Omental fat pad (tissue), 4 donors: ENCODE measurements at places on chromosomes 2 and 18.

DNA sequence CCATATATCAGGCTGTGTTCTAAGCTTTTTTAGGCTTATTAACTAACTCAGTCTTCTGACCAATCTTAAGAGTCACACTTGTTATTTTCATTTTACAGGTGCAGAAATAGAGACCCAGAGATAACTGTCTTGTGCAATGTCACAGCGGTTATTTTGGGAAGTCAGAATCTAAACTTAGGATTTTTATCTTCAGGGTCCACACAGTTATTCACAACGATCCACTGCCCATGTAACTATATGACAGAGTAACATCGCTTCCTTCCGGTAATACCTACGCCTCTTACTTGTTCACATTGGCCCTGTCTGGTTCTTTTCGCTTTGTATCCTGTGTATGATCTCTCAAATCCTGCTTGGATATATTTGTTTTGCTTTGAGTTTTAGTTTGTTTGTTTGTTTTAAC lies 631.7 kb downstream of the LRP1B start:
- DNase-seq: no peak

GRCh38 chr2:7018282-7018701 lies 101.1 kb downstream of the RNF144A start:
- no peak for DNase-seq

DNA sequence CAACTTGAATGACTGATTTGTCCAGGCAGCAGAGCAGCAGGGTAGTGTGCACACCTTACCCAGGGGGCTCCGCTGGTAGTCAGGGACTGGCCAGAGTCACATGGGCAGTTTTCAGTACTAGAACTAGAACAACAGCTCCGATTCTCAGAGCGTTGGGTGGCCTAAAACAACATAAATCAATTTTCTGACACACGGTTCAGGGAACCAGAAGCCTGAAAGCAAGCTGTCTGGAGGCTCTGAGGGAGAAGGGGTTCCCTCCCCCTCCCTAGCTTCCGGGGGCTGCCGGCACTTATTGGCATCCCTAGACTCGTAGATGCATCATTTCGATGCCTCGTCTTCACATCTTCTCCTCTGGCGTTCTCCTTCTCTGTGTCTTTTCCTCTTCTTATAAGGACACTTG lies 13.4 kb upstream of the ITGB6 start:
- DNase-seq: no peak

DNA sequence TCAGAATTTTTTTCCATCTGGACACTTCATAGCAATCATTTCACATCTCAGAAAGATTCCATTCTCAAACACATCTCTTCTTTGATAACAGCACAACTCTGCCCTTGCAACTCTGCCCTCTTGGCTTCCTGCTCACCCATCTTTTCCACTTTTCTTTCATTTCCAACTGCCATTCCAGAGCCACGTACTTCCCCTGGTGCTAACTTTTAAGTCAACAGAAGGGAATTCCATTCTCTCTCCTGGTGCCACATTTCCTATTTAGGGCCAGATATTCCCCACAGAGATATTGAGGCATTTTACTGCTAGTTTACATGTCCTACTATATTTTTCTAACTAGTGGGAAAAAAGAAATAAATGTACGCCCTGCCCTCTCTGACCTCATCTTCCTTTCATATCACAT lies 590.2 kb downstream of the ARHGAP15 start:
- DNase-seq: no peak

DNA sequence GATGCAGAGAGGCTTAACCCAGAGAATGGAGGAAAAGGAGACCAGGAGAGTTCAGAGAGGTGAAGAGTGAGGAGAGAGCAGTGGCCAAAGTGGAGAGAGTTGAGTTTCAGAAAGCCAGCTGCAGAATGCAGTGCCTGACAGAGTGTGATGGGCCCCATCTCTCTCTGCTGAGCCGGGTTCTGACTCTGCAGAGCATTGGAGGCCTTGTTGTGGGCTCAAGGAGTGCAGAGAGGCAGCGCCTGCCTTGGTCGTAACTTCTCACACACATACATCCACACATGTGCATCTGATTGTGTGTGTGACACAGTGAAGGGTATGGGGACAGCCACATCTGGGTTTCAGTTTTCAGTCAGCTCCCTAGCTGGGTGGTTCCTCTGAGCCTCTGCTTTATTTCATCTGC lies 58.8 kb downstream of the AGAP1 start:
- DNase-seq: no peak

- no peak for DNase-seq
These were observed 247.6 kb downstream of the DYM start for GRCh38 chr18:49212819-49213218.

DNA sequence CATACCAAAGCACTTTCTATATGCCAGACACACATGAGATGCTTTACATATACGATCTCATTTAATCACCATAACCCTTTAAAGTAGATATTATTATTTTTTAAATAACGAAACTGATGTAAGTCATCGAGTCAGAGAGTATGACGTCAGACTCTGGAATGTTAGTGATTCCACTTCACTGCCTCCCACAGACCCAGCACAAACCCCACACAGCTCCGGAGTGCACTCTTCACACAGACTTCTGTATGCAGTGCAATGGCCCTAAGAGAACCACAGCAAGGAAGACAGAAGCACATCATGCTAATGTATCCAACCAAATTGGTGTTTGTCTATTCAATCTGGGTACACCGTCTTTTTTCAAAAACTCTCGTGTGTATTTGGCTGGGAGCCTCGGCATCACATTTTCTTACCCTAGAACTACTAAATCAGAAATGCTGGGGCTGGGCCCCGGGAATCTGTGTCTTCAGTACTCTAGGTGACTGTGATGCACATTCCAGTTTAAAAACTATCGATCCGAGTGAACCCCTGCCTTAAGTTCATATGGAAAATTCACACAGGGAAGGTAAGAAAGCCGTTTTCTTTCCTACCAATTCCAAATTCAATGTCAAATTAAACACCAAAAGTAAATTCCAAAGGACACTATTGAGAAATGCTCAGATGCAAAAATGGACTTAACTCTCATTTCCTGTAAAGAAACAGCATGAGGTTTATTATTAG lies 117.7 kb upstream of the ACVR1C start:
- DNase-seq: no peak

GRCh38 chr2:157838442-157839161 lies 37.5 kb downstream of the ACVR1 start:
- DNase-seq: no peak

DNA sequence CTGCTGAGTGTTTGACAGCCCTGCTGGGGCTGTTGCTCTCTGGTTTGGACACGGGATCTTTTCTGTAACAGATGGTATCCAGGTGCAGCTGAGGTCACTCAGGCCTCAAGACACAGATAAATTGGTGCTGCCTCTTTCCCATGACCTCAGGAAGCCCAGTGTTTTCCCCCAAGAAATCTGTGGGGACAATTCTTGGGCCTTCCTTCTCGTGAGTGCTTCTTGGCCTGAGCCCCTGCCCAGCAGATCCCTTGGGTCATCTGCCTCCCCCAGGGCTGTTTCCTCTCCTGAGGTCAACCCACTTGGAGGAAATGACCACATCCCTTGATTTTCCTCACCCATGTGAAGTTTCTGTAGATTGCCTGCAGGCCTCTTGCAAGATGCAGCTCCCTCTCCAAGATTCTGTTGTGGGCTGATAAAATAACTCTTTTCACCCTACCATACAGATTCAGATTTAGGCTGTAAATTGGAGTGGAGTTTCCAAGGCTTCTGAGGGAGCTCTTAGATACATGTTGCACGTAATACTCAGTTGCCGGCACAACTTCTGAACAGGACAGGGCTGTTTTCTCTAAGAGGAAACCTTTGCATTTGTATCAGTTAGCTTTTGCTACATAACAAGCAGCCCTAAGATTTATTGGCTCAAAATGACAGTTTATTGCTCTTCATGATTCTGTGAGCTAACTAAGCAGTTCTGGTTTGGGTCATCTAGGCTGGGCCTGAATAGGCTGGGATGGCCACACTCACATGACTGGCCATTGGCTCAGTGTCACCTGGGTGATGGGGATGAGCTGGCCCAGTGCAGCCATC lies 13.1 kb downstream of the ZAP70 start:
- no peak for DNase-seq

GRCh38 chr2:7900593-7900992 lies 781.3 kb upstream of the ID2 start:
- no peak for DNase-seq

DNA sequence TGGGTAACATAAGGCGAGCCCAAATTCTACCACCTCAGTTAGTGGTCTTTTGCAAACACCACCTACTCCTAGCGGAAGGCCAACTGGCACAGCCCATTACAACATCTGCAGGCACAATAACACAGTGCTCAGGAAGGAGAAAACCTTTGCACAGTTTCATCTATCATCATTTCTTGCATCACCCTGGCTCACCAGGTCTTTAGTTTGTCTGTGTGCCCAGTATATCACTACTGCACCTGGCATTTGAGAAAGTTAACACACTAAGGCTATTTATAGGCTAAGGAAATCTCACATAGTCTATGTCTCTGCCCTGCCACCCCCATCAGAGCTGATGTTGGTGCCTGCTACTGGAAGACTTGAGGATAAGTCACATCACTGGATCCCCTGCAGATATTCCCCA lies 484.0 kb downstream of the SATB2 start:
- DNase-seq: no peak

GRCh38 chr2:83112858-83113257 lies 1346.2 kb downstream of the SUCLG1 start:
- no peak for DNase-seq

DNA sequence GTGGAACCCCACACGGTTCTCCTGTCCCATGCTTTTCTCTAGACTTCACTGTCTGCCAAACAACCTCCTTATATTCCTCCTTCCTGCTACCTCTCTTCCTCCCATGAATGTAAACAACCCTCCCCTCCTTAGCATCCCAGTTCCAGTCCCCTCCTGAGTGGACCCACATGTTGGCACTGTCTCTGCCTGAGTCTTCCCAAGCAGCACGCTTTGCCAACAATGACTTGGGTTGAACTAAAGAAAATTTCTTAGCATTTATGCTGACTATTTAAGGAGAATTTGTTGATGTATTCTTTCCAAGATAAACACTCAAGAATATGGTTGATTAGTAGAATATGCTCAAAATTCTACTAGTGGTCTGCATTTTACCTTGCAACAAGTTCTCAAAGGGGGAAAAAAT lies 338.0 kb downstream of the TNS1 start:
- DNase-seq: no peak

DNA sequence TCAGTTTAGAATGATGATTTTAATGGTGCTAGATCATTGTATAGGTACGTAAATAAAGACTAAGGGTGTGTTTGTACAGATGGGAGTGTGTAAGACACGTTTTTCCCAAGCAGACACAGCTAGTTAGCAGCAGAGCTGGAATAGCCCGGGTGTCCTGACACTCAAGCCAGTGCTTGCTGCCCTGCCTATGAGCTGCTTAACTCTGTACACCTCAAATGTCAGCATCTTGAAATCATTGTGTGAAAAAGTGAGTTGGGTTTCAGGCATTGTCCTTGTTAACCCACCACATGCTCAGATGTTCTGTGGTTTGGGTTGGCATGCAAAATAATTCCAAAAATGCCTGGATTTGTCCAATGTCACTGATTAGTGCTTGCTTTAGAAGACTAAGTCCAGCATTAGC lies 13.0 kb upstream of the TET3 start:
- no peak for DNase-seq

DNA sequence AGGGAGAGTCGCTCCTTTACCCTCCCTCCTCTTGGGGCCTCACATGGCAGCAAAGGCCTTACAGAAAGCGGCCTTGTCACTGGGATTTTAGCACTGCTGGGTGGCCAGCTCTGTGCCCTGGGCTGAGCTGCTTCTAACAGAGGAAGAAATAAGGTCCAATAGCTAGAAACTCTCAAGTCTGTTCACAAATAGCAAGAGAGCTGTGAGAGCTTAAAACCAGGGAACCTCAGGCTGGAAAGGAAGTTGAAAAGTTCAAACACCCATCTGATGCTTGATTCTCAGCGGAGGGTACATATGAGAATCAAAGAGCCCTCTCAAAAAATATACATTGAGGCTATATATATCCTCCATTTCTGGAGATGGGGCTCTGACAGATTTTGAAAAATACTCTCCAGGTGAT lies 54.7 kb downstream of the ST6GAL2 start:
- no peak for DNase-seq

- DNase-seq: no peak
These were observed 21.7 kb upstream of the NRP2 start for GRCh38 chr2:205660521-205661124.

DNA sequence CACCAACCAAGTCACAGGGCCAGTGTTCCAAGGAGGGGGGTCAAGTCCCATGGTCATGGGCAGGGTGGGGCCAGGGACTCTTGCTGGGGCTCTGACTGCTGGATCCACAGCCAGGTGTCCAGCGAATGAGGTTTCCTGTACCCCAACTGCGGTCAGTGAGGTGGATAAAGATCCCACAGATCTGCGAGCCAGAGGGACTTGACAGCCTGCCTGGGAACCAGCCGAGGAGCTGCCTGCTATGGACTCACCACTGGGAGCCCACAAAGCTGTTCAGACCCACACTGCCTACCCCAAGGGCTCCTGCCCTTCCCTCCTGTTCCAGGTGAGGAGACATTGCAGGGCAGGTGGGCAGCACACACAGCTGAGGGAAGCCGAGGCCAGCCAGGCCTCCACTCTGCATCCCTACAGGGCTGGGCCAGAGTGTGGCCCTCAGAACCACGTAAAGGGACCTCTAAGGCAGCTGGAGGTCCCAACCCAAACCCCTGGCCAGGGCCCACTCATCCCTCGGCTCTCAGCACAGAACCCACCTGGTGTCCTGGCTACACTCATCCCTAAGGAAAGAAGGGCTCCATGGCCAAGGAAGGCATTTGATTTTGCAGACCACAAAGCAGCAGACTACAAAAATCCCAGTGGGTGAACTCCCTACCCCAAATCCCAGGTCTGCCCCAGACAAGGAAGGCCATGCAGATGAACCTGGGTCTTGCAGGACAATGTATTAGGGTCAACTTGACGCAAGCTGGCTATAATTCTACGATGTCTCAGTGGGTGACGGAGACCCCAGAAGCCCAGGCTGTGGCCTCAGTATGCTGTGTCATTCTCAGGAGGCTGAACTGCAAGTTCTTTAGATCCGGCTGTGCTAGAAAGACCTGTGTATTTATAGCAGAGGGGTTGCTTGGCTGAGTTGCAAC lies 209.2 kb downstream of the MGAT5 start:
- DNase-seq: no peak

- no peak for DNase-seq
These were observed 29.1 kb downstream of the ARMC9 start for GRCh38 chr2:231227310-231228162.

DNA sequence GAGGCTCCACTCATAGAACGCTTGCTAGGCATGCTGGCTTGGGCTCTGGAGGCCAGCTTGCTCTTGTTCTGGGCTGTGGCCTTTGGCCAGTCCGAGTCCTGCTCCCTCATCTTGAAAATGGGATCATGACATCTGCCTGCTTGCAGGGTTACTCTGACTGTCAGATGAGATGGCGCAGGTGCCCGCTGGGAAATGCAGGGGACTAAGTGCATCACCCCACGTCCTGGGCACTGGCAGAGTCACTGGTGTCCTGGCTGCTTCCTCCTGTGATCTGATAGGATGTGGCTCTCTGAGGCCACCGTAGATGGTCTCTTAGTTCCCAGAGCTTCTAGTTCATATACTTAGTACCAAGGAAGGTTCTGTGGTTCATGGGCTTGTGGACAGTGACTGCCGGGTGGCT lies 18.5 kb downstream of the LDLRAD4 start:
- DNase-seq: no peak

GRCh38 chr2:120861576-120862191 lies 126.0 kb downstream of the GLI2 start:
- DNase-seq: no peak

GRCh38 chr2:73981081-73982001 lies 3.4 kb upstream of the TET3 start:
- DNase-seq: no peak

GRCh38 chr2:24511894-24512293 lies 20.8 kb downstream of the NCOA1 start:
- DNase-seq: no peak
